ENCODE measurements at places on chromosomes 7 and 10. TPM values are rescaled to one million over a fixed set of nuclear protein-coding genes. Genes with fewer than 3 reads are reported as not detected.

LIPN gene
- total RNA-seq: not detected

HIBADH gene
- total RNA-seq: 21.9 TPM

GRCh38 chr7:31070991-31071644 is 19.0 kb downstream of the ADCYAP1R1 start:
- DNase-seq: no peak

GRCh38 chr7:108375668-108376067 is 80.6 kb downstream of the NRCAM start:
- DNase-seq: no peak

- DNase-seq: no peak
Observed at GRCh38 chr10:128312250-128312649, 186.0 kb upstream of the MKI67 start.

GRCh38 chr7:151117565-151117964 is 31.3 kb downstream of the AGAP3 start:
- no peak for DNase-seq

DNA sequence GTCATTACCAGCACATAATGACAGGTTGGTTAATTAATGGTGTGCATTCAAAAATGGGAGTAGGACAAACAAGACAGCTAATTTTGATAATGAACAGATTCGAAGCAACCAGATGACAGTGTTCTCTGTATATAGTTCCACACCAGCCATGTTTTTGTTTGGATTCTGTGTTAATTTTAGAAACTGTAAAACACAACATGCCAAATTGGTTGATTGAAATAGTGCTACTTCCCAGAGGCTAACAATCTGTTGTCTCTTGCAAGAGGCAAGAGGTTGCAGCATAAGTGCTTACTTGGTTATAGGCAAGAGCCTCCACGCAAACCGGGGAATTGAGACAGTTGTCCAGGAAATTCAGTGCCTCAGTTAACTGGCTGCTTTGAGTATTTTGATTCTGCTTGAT is 170.2 kb upstream of the HABP2 start:
- no peak for DNase-seq

GRCh38 chr7:151406051-151406875 is 3.6 kb downstream of the WDR86 start:
- no peak for DNase-seq

GRCh38 chr10:15877836-15878576 is 17.7 kb upstream of the MINDY3 start:
- no peak for DNase-seq

DNA sequence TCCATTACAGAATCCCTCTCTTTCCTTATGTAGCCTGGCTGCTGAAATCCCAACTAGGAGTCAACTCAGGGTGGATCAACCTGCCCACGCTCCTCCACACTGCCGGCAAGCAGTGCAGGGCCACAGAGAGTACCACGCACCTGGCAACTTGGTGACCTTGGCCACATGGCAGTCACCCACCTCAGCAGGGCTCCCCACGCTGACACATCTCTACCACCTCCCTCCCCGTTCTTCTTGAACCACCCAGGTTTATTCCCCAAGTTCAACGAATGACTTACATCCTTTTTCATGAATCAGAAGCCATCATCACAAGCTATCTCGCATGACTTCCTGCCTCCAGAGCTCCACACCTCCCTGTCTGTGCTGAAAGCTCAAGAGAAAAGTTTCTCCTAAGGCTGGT is 153.4 kb downstream of the GRID1 start:
- DNase-seq: no peak
